Fibroblast of the aortic adventitia (primary cell): ENCODE measurements at places on chromosomes 6 and 20.

DNA sequence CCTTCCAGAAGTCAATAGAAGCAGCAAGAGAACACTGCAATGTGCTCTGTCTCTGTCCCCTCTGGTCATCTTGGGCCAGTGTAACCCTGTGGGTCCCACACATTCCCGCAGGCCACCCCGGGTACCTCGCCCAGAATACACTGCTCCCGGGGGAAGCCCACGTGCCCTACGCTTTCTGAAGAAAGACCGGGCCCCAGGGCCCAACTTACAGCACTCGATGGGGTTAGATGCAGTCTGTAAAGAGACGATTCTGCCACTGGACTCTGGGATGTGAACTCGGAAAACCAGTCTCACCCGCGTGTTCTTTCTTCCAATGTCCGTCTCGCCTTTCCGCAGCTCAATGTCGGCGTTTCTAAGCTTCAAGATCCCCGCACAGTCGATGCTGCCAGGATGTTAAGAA lies 68.7 kb downstream of the NFATC2 start:
- DNase-seq, result no peak

DNA sequence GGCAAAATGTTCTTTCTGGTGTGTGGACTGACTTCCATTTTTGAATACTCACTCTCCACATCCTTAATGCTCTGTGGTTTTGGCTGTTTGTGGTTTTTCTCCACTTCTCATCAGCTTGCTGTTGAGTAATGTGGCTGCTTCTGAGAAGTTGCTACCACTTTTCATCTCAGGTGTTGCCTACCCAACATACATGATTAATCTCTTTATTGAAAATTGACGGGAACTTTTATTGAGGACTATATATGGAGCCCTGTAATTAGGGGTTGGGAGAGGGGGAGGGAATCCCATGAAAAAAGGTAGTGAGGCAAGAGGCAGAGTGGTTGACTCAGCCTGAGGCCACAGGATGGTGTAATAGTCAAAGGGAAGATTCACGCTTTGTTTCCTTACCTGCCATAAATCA lies 17.6 kb downstream of the IL22RA2 start:
- DNase-seq, result no peak

DNA sequence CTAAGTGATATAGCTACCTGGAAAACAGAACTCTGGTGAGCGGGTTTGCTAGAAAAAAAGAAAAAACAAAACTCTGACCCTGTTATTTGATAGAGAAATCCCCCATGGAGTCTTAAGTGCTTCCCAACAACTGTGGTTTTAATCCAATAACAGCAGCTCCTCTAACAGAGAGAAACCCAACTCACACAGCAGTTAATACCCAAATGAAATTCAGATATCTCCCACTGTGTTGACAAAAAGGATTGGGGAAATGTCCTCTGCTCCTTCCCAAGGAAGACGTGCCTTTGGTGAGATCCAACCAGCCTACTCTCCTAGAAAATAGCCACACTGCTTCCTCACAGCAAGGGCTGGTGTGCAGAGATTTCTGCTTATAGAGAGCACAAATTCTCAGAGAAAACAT lies 200.4 kb upstream of the FBXL4 start:
- no peak for DNase-seq

- DNase-seq, result no peak
These were observed 87.8 kb upstream of the EZR start for GRCh38 chr6:158906926-158907325.

DNA sequence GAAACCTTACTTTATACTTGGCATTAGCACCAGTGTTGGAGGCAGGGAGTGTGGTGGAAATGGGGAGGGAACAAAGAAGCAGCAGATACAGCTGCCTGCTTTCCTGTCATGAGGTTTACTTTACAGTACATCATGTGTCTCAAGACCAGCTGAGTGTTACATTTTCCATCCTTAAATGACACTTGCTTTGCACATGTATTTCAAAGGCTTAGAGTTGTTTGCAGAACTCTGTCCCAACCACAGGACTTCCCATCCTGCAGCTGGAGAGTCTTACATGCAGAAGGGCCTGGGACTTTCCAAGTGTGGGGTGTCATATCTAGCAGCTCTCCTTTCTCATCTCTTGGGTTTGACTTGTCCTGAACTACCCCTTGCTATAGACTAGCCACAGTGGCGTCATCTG lies 395.9 kb downstream of the DHX35 start:
- DNase-seq, result no peak

- DNase-seq, result no peak
These were observed 118.4 kb upstream of the AKIRIN2 start for GRCh38 chr6:87820343-87820984.

DNA sequence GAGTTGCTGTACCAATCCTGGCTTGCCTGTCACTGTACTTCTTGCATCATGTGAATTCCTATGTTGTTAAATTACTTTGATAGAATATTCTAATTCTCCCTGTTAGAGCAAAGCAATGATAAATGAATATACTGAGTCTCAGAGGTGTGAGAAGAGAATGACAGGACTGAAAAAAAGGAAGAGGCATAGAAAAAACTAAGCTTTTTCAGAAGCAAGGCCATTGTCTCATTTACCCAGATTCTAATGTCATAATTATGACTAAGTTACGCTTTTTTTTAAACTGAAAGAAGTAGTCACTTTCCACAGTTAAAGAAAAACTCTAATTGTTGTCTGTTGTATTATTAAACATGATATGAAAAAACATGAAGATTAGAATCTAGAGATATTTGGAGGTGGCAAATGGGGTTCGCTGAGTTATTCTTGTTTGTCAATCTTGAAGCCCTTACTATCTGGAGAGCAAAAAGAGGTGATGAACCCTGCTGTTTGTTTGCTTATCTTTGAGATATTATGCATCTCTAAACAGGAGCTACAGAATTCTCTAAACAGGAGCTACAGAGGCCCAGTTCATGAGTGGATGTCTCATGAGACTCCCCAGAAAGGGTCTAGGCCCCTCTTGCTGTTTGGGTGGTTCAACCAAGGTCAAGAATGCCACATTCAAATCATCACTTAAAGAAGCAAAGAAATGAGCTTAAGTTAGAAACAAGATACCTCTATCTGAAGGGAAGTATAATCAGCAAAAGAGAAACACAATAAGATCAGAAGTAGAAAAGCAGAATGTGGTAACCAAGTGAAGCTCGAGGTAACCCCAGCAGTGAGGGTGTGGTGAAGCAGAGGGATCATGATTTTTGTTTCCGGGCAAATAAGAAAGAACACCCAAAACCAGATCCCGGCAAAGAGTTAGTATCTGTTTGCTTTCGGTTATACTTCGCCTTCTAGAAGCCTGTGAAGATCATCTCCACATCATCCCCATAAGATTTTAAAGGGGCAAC lies 33.3 kb upstream of the THEMIS start:
- DNase-seq, result no peak
